ENCODE measurements at places on chromosomes 2 and 18.

DNA sequence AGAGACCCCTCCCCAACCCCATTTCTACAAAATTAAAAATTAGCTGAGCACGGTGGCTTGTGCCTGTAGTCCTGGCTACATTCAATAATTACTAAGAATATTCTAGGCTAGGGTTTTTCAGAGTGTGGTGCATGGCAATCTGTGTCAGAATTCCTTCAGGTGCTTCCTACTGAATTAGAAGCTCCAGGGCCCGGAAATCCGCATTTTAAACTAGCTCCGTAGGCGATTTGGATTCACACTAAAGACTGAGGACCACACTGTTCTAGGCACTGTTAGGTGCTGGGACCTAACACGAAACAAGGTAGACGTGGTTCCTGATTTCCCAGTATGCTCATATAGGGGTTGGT is 628 bp upstream of the ZFAND2B start:
- no peak for DNase-seq

DNA sequence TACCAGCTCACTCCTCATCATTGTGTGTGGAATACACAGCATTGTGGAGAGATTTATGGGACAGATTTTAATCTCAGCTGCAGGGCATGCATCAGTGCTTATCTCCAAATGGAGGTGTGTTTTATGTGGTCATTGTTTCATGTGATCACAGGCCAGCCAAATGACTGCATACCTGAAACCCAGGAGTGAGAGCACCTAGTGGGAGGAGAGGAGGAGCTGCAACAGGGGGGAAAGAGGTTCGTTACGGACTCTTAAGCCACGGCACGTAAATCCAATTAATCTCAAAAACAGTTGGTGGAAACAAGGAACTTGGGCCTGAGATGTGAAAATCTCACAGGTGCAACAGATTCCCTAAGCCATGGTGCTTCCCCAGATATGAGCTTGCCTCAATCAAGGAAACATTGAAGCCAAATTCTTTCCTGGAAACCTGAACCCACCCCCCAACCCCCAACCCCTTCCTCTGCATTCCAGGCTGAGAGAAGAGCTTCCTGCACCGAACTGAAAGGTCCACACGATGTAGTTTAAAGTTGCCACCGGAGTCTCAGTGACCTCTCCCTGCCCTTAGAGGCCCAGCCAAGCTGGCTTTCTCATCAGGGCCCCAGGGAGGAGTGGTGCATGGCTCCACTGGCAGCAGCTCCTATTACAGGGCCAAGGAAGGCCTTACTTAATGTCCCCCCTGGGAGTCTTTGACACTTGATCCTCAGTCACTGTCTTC is 167.4 kb downstream of the C1D start:
- DNase-seq: no peak

- no peak for DNase-seq
These were observed 199.9 kb upstream of the PKDCC start for GRCh38 chr2:41847744-41848441.

DNA sequence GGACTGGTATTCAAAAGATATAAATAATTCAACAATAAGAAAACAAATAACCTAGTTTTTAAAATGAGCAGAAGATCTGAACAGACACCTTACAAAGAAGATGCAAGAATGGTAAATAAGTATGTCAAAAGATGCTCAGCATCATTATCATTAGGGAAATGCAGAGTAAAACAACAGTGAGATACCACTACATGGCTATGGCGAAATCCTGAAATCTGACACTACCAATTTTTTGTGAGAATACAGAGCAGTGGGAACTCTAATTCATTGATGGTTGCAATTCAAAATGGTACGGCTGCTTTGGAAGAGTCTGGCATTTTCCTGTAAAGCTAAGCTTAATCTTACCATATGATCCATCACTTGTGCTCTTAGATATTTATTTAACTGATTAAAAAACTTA is 151.8 kb downstream of the UBR3 start:
- no peak for DNase-seq

GRCh38 chr2:206378835-206379234 is 64.5 kb upstream of the ADAM23 start:
- DNase-seq: no peak

DNA sequence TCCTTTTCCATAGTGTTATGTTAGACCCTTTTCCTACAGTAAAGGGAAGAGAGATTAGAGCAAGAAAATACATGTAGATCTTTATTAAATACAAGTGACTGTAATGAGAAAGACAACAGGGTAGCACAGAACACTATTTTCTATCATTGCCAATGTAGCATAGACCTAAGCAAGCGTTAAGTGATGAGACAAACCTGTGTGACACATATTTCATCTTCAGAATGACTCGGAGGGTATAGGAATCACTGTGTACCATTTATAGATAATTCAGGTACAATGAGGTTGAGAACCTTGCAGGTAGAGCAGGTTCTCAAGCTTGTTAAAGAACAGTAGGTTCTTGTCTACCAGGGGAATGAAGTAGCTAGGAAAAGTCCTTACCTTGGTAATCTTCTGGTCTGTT is 15.9 kb downstream of the PDIA6 start:
- no peak for DNase-seq

GRCh38 chr2:29729401-29729800 is 192.0 kb downstream of the ALK start:
- DNase-seq: no peak

DNA sequence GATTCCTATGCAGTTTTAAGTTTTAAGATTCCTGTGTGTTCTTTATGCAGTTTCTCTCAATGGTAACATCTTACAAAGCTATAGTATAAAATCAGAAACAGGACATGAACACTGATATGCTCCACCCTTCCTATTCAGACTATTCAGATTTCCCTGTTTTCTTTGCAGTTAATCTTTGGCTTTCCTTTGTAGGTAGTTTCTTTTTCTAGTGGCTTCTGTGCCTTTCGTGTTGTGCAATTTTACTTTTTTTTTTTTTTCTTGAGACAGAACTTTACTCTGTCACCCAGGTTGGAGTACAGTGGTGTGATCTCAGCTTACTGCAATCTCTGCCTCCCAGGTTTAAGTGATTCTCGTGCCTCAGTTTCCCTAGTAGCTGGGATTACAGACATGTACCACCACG is 94.9 kb upstream of the RNU4ATAC start:
- no peak for DNase-seq

DNA sequence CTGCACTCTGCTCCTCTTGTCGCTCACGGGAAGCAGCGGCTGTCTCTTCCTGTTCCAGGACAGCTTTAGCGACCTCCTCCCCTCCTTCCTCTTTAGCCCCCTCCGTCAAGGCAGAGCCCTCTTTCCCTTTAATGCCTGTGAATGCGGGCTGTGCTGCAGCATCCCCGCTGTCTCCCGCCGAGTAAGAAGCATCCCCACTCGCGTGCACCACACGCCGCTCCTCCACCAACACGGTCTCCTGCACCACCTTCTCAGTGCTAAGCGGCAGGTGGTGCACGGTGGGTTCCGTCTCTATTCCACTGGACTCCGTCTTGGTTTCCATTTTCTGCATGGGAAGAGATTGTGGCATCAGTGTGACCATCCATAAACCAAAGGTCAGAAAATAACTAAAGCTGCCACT is 101.6 kb upstream of the ZBTB14 start:
- DNase-seq: no peak

DNA sequence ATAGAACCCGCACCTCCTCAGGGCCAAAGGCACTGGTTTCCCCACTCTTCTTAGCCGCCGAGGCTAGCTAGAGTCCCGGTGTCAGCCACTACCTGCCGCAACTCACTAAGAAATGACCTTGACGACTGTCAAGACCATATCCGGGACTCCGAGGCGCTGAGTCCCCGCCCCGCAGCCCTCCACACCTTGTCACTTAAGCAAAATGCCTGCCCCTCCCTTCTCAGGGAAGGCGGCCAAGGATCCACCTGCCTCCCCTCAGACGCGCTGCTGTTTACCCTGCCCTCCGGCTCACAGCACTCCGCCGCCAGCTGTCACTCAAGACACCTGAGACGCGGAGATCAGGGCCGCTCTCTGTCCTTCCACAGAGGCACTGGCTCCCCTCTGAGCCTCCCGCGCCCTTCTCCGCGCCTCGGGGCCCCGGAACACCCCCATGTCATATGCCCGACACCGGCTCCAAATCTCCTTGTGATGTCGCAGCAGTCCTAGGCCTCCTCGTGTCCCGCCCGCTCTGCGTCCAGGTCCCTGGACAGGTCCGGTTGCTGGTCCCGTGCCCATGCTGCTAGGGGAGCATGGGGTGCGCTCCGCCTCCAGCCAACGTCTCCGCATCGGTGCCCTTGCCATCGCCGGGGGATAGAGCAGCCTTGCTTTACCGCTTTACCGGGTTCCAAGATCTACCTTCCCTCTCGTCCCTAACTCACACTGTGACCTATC is 32.5 kb upstream of the REG3G start:
- no peak for DNase-seq

- no peak for DNase-seq
These were observed 769 bp downstream of the FAM110C start for GRCh38 chr2:45342-46130.

DNA sequence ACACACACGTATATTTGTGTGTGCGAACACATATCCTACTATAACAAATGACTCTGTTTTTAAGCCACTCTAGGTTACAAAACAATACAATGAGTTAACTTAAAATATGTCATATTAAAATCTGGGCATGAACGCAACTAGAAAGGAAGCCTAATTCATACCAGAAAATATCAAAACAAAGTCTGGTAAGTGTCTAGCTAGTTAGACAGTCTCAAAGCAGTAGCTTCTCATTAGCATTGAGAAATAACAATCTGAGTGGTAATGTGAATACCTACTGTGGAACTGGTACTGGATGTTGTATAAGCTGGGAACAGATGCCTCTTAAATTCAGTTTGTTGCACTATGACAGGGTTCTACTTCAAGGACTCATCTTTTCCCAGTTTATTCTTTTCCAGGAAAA is 32.5 kb upstream of the WIPF1 start:
- DNase-seq: no peak

GRCh38 chr18:45566025-45566740 is 49.1 kb upstream of the SLC14A2 start:
- no peak for DNase-seq

- DNase-seq: no peak
These were observed 39.3 kb downstream of the MTCL1 start for GRCh38 chr18:8744656-8745055.

- DNase-seq: no peak
These were observed 344.9 kb downstream of the TDRD15 start for GRCh38 chr2:21468624-21469023.

GRCh38 chr2:116489292-116489691 is 1325.2 kb upstream of the DDX18 start:
- DNase-seq: no peak

DNA sequence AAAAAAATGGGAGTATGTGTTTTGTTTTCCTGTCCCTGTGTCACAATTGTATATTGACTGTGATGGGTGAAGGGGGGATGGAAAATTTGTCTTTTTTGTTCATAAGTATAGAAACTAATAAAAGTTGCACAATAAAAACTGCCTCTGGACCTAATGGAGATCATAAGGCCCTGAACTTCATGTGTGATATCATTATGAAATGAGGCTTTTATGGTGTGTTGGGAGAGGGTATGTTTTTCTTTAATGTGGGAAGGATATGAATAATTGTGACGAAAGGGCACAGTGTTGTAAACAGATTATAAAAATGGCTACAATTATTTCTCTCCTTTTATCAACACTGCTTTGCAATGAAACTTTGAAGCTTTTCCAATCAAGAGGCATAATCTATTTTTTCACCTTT is 1889.3 kb upstream of the CELF4 start:
- DNase-seq: no peak

- DNase-seq: no peak
These were observed 130.6 kb downstream of the FMNL2 start for GRCh38 chr2:152465541-152465940.

- DNase-seq: no peak
These were observed 60.8 kb upstream of the PGAP1 start for GRCh38 chr2:196987298-196987648.

GRCh38 chr2:130372833-130373807 is 17.3 kb downstream of the PTPN18 start:
- DNase-seq: no peak

- no peak for DNase-seq
These were observed 513.5 kb downstream of the TRIB2 start for GRCh38 chr2:13230221-13230620.

DNA sequence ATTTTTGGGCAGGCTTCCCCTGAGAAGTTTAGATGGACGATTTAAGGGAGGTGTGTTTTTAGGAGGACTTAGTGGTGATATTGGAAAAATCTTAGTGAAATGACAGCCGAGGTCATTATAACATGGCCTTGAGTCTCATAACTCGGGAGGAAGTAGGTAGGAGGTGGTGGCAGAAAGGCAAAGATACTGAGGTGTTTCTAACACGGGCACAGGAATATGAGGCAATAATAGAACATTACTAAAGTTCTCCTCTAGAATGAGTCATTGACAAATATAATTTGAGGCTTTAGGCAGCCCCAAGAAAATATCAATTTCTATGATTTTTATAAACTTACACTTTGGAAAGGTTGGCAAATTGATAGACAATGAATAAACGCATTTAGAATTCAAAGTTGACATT is 146.1 kb upstream of the ZEB2 start:
- DNase-seq: no peak

GRCh38 chr2:73177645-73178255 is 24.6 kb upstream of the NOTO start:
- DNase-seq: no peak

- DNase-seq: no peak
These were observed 4.6 kb downstream of the SPATS2L start for GRCh38 chr2:200311139-200311538.

GRCh38 chr2:43327119-43327518 is 100.7 kb upstream of the ZFP36L2 start:
- DNase-seq: no peak

DNA sequence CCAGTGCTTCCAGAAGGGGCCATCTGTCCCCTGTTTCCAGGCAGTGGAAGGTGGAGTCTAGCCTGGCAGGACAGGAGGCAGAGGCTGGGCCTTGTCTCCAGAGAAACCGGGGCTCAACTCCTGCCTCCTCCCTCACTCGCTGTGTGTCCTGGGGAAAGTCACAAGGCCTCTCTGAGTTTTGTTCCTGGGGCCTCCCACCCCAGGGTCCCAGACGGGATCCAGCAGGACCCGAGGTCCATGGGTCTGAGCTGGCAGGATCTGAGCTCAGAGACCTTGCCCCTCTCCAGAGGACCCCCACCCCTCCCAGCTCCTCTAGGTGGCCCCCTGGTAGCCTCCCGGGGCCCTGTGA is 72.2 kb upstream of the TAF1B start:
- DNase-seq: no peak

- DNase-seq: no peak
These were observed 242.1 kb upstream of the OSR1 start for GRCh38 chr2:19600506-19600905.
